Transverse colon (tissue), 4 donors: ENCODE measurements at places on chromosomes 3 and 15.

GRCh38 chr15:73284090-73284716 is 84.6 kb downstream of the HCN4 start:
- no peak for DNase-seq

GRCh38 chr3:54104084-54104483 is 18.3 kb upstream of the CACNA2D3 start:
- no peak for DNase-seq

GRCh38 chr3:66355997-66356396 is 135.2 kb downstream of the SLC25A26 start:
- no peak for DNase-seq

GRCh38 chr3:38133209-38133556 is 3.7 kb downstream of the ACAA1 start:
- DNase-seq, result peak; percentile 5

DNA sequence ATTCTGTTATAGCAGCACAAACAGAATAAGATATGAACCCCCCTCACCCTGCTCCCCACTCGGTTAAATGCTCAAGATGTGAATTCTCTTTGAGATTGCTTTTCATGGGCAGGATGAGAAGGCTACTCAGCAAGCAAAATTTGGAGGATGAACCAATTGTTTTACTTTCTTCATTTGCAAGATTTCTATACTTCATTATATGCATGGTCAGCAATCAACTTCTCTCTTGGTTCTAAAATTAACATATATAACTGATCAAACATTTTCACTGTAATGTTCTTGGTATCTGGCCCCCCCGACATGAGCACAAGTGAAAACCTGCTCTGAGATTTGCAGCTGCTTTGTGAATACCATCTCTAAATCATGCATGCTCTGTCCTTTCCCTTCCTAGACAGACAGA is 556.1 kb upstream of the MDFIC2 start:
- no peak for DNase-seq

- DNase-seq, result no peak
These were observed 233.8 kb downstream of the NTRK3 start for GRCh38 chr15:88022716-88023115.

GRCh38 chr15:56821721-56822425 is 88.6 kb upstream of the ZNF280D start:
- peak; percentile 70 for DNase-seq

- peak; percentile 29 for DNase-seq
These were observed 1.1 kb downstream of the SLC35G2 start for GRCh38 chr3:136819731-136820679.

GRCh38 chr3:189375532-189375931 is 203.8 kb downstream of the TPRG1 start:
- DNase-seq, result no peak

- peak; percentile 61 for DNase-seq
These were observed 604 bp downstream of the LTK start for GRCh38 chr15:41512940-41513505.

DNA sequence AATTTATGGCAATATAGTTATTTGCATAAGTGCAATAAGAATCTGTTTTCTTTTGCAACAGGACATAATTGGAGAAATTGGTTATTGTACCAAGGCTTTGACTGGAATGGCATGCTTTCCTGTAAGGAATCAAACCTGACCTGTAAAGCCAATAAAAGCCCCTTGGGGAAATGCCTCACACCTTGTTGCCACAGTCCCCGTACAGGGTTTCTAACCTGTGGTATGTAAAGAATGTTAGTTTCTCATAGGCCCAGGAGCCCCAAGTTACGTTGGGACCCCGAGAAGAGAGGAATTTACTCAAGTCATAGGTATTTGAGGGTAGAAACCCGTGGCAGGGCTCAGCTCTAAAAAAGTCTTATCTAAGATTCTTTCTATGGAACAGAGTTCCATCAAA is 441.4 kb downstream of the IGSF11 start:
- DNase-seq, result no peak

DNA sequence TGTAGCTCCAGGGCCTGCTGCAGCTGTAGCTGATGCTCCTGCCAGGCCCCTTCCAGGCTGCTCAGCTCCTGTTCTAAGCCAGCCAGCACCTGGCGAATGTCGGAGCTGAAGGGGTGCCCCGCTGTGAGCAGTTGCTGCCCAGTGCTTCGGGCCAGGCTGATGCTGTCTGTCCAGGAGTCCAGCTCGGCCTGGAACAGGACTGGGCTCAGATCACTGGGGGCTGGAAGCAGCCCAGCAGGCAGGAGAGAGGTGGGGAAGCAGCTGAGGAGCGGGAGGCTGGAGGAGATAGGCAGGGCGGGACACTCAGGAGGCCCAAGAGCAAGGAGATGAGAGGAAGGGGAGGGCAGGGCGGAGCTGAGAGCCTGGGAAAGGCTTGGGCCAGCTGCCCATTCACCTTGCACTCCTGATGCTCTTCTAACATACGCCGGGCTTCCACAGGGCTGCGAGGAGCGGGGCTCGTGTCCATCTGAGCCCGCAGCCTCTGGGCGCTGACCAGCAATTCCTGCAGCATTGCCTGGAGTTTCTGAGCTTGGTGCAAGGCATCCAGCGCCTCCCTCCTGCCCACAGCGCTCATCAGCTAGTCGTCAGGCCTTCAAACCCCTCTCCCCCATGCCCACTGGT is 23.2 kb downstream of the PLA2G4B start:
- DNase-seq, result no peak

DNA sequence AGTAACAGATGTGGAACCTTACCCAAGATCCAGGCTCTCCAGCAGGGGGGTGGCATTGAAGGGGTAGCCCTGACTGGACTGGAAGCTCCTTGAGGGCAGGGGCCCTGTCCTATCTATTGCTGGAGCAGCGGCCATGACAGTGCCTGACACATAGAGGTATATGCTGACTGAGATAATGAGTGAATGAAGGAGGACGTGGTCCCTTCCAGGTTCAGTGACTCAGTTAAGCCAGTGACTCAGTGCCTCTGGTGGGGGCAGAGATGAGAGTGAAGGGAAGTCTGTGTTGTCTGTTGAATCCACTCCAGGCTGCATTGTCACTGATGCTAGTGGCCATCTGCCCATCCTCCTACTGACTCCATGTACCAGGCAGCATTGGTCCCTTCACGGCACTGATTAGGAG is 13.0 kb upstream of the CTXND1 start:
- DNase-seq, result no peak

DNA sequence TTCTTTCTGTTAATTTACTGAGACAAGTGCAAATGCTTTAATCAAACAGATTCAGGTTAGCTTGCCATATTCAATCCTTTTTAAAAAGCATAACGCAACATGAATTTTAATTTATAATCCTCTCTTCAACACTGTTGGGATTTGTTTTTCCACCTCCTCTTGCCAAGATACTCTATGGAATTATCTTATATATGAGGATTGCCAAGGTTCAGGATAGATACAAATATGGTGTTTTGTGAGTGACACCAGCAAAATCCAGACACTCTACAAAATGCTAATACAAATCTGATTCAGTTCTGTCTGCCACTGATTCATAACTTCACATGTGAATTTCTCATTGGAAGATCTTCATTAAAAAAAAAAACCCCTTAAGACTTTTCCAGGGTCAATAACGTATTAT is 104.8 kb downstream of the FBN1 start:
- DNase-seq, result no peak

DNA sequence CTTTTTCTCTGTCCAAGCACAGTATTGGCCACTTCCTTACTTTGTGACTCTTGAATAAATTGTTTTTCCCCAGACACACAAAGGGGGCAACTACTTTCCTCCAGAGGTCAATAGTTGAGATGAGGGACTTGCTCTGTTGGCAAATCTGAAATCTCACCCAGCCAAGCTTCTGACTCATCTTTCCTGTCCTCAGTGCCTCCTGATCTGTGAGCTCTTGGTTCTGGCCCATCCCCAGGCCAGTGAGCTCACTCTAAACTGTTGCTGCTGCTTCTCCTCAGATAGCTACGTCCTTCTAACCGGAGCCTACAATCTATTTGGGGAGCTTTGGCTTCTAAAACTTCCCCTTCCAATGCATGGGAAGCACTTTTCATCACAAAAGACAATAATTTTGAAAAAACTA is 50.0 kb upstream of the NMD3 start:
- DNase-seq, result no peak

DNA sequence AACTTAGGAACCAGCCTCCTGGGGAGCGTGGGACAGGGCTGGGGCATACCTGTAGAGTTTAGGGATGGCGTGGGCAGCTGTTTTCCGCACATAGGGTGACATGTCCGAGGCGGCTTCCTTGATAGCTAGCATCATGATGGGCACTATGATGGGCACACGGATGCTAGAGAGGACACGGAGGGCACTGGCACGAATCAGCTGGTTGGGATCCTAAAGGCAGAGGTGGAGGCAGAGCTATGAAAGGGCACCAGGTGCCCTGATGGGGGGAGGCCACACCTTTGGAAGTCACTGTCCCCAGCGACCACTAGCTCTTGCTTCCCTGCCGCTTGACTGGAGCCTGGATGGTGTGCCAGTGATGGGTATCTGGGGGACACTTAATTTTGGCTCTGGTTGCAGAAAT is 28.3 kb downstream of the AP3B2 start:
- DNase-seq, result no peak
